Mesenteric fat pad (tissue), 1 donor: ENCODE measurements at places on chromosomes 6 and 20. TPM values are rescaled to one million over a fixed set of nuclear protein-coding genes. Genes with fewer than 3 reads are reported as not detected.

Gene ZNF318
- 16.1 TPM for total RNA-seq

Gene IL20RA
- total RNA-seq = 0.93 TPM

Gene SLA2
- 0.64 TPM for total RNA-seq

Gene PLEKHG1
- total RNA-seq = 71.1 TPM

Gene PPP1R16B
- 24.3 TPM for total RNA-seq

Gene LGSN
- total RNA-seq = not detected

Gene PDE10A
- total RNA-seq = 15.6 TPM

Gene MPIG6B
- total RNA-seq = not detected

Gene GPSM3
- 39.2 TPM for total RNA-seq

Gene NKX2-2
- not detected for total RNA-seq

Gene KHDC1
- total RNA-seq = 0.35 TPM

Gene OOEP
- not detected for total RNA-seq

Gene AIF1
- 60.1 TPM for total RNA-seq
